DMS79 (cell line): ENCODE measurements at places on chromosomes 12 and 14.

GRCh38 chr12:126483145-126484068 lies 1418.2 kb downstream of the AACS start:
- no peak for DNase-seq

GRCh38 chr14:68373847-68374444 lies 418.9 kb downstream of the ZFP36L1 start:
- no peak for DNase-seq

DNA sequence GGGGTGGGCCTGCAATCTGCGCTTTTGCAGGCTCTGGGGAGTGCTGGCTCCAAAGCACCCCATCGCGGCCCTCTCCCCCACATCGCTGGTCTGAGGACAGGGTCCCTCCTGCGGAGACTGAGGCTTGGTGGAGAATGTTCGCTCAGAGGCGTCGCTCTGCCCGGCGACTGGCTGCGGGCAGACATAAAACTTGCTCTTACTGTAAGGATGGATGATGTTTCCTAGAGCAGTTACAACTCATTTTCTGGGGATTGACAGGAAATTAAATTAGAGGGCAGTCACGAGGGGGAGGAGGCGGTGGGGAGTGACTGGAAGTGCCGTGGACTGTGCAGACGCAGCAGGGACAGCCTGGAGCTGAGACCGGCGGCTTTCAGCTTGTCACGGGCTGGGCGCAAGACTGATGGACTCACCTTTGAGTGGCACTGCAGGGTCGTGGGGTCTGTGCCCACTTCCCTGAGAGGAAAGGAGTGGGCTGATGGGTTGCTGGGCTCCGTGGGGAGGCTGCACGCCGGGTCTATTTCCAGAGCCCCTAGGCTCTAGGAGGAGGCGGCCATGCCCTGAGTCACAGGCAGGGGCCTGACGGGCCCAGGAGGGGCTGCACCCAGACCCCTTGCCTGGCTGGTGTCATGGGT lies 32.8 kb downstream of the NOC4L start:
- no peak for DNase-seq

GRCh38 chr14:76726551-76726970 lies 34.7 kb upstream of the VASH1 start:
- no peak for DNase-seq

DNA sequence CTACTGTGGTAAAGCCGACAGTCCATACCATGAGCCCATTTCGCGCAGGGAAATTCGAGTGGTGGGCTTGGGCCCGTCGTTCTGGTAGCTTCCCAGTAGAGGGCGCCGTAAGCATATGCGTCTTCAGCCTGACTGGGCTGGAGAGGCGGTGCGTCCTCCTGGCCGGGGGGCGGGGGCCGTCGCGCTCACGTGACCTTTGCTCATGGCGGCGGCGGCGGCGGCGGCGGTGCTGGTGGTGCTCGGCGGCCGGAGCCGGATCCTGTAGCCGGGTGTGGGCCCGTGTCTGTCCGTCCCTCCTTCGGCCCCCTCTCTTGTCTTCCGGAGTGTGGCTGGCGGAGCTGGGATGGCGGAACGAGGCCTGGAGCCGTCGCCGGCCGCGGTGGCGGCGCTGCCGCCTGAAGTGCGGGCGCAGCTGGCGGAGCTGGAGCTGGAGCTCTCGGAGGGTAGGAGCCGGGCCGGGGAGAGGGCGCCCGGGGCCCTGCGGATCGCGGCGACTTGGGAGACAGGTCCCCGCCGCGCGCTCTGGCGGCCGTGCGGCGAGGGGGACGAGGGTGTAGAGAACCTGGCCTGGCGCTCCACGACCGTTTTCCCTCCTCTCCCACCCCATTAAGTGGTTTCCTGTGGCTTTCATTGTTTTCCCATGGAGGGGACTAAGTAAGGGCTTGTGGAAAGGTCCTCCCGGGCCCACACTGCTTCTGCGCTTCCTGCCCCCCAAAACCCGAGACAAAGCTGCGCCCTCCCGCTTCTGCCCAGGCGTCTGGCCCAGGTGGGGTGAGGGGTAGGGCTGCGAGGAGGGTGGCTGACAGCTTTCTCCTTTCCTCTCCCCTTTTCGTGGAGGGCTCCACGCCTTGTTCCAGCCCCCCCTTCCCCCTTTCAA lies at the start of gene DIP2B:
DIP2B (plus strand) TSS at position 188 of the 877 bp plus-strand sequence; CDS start at position 344, 156 bp downstream.
- peak; percentile 74 for DNase-seq

DNA sequence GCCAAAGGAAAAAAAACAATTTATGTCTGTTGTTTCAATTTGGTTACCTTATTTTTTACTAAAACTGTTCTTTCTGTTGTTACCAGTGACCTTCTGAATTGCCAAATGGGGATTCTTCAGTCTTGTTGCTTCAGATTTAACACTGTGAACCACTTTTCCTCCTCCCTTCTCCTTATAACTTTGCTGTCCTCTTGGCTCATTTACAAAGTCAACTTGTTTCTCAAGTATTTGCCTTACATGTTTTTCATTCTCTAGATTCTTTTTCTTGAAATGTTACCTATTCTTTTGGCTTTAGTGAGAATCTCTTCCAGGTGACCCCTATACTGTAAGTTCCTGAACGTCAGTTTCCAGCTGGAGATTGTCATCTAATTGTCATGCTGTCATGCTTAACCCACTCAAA lies 19.4 kb downstream of the FUT8 start:
- DNase-seq = no peak

- no peak for DNase-seq
Measured at GRCh38 chr14:76844223-76844622, 18.0 kb downstream of the LRRC74A start.

- no peak for DNase-seq
Measured at GRCh38 chr12:82517808-82518207, 159.5 kb downstream of the METTL25 start.

DNA sequence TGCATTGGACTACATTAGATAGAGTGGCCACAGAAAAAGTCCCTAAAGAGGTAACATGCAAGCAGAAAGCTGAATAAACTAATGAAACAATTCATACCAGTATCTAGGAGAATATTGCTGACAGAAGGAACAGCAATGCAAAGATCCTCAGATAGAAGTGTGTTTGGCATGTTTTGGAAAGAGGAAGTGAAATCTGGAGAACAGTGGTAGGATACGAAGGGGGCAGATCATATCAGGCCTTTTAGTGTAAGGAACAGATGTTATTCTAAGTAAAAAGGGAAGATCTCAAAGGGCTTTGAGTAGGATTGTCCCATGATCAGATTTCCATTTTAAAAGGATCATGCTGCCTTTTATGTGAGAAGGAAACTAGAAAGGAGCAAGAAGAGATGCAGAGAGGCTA lies 342.9 kb downstream of the PAWR start:
- DNase-seq = no peak

DNA sequence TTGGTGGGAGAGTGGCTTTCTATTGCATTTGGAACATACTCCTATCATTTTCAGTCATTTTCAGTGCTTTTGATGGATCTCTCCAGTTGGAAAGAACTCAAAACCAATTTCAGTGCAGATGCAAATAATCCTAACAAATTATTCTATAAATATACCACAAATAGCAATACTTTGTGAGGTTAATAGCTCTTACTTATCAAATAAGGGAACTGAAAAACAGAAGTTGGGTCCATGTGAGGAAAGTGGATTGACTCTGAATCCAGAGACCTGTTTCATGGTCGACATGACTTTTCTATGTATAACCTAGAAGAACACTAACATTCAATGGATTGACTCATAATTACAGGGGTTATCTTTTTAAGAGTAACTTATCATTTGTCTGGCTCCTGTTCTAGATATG lies 248.6 kb downstream of the EGLN3 start:
- DNase-seq = no peak

DNA sequence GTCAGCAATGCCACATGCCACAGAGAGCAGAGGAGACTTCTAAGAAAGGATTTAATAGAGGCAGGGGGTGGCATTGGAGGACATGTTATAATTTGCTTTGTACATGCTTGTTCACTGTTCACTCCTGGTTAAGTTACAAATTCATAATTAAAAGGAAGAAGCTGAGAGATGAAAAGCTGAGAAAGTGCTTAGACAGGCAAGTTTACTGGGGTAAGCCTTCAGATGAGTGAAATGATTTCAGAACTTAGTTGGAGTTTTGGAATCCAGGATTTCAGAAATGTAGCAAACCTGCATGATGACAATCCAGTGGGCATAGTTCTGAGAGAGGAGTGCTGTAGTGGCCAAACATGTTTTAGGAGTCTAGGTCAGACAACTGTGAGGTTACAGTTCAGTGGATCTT lies 67.3 kb upstream of the FBXO33 start:
- no peak for DNase-seq

DNA sequence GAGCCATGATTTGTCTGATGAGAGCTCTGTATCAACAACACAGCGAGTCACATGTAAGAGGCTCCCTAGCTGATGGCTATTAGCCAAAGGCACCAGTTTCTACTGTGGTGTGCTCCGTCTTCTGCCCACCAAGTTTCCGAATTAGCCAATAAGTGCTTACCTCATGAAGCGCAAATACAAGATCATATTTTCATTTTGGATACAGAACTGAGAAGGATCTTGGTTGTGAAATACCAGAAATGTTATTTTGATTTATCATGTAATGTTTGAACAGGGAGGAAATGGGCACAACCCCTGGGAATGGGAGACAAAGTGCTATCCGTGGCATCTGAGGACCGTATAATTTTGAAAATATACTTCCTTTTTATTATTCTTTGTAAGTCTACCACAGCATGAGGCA lies 234.3 kb downstream of the DACT1 start:
- DNase-seq = peak; percentile 56

DNA sequence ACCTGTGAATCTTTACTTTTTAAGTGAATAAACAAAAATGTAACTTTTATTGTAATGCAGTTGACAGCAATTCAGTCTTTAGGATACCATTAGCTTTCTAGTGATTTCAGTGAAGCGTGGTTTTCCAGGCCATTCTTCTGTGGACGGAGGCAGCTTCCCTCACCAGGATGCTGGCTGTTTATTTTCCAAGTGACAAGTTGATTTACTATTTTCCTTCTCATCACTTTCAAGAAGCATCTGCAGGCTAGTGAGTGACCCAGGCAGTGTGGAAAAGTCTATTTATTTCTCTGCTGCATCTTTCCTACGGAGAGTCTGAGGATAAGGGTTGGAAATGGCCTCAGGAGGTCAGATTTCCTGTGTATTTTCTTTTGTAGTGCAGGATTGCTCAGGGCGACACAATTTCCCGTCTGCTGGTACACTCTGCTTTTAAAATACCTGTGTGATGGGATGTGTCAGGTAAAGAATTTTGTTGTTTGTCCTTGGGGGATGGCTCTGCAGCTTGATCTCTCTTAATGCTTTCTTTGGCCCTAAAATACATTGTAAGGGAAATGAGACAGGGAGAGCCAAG lies 467.8 kb downstream of the NRXN3 start:
- DNase-seq = peak; percentile 45

- no peak for DNase-seq
Measured at GRCh38 chr14:105477660-105478397, 3.2 kb downstream of the CRIP2 start.

DNA sequence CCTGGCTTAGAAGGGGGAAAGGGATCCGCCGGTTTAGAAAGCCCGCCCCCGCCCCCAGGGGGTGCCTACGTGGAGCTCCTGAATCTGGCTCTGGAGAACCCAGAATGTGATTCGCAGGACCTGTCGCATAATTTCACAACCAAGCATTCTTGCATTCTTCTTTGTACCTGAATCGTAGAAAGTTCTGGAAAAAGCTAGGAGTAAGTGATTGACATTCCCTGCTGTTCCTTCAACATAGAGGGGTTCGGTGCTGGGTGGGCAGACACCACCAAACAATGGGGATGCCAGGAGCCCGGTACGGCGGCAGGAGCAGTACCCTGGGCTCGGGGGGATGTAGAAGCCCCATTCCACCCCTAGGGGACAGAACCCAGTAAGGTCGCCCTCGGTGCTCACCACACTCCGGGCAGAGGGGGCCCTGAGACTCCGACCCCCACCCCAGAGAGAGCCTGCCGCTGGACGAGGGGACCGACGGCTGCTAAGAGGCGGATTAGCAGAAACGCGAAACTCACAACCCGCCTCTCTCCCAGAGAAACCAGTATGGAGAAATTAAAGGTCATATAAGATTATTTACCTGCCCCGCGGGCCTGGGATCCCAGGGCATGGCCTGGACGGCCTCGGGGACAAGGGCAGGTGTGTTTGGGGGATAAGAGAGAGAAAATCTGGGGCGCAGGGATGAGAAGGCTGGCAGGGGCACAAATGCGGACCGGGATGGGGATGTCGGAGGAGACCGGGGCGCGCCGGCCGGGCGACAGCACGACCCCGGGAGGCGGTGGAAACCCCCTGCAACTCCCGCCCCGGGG lies 520 bp downstream of the CSRP2 start:
- peak; percentile 23 for DNase-seq

- no peak for DNase-seq
Measured at GRCh38 chr14:68401855-68402254, 391.0 kb downstream of the ZFP36L1 start.

GRCh38 chr12:570921-571794 lies 92.1 kb downstream of the NINJ2 start:
- DNase-seq = no peak

DNA sequence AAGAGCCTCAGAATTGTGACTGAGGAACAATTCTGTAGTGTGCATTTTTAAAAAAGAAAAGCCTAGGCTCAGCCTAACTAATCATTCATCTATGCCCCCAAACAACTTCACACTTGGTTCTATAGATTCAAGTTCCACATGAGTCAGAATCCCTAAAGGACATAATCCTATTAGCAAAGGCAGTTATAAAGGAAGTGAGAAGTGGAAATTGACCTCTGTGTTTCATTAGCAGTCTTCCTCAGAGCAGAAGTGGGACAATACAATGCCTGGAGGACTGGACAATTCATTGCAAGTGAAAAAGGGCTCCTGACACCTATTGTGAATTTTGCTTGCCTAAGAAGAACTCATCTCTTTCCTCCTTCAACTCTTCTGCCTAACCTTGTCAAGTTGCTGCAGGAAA lies 222.3 kb downstream of the PTPRO start:
- DNase-seq = no peak

DNA sequence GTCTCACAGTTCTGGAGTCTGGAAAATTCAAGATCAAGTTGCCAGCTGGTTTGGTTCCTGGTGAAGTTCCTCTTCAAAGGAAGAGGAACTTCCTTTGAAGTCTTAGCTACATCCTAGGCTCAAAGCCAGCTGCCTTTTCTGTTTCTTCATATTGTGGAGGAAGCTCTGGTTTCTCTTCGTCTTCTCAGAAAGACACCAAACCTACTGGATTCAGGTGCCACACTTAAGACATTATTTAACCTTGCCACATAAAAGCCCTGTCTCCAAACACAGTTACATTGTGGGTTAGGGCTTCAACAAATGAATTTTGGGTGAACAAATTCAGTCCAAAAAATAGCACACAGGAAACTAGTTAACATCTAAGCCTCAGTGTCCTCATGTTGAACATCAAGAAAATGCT lies 1019.8 kb downstream of the GALC start:
- no peak for DNase-seq

GRCh38 chr12:119693511-119693910 lies 25.6 kb downstream of the PRKAB1 start:
- DNase-seq = peak; percentile 27

GRCh38 chr12:85000729-85001128 lies 35.3 kb downstream of the TSPAN19 start:
- no peak for DNase-seq

GRCh38 chr14:91193069-91193468 lies 51.4 kb downstream of the GPR68 start:
- DNase-seq = no peak

- DNase-seq = no peak
Measured at GRCh38 chr14:77603654-77604255, 12.7 kb downstream of the SPTLC2 start.
